RPMI7951 (cell line): ENCODE measurements at places on chromosomes 11 and 22. TPM values are rescaled to one million over a fixed set of nuclear protein-coding genes. Genes with fewer than 3 reads are reported as not detected.

DNA sequence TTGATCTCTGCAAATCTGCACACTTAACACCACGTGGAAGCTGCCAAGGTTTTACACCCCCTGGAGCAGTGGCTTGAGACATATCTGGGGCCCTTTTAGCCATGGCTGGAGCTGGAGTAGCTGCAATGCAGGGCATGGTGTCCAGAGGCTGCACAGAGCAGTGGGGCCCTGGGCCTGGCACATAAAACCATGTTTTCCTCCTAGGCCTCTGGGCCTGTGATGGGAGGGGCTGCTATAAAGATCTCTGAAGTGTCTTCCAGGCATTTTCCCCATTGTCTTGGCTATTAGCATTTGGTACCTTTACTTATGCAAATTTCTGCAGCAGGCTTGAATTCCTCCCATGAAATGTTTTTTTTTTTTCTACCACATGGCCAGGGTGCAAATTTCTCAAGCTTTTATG lies 33.2 kb downstream of the CALCA start:
- DNase-seq: no peak

DNA sequence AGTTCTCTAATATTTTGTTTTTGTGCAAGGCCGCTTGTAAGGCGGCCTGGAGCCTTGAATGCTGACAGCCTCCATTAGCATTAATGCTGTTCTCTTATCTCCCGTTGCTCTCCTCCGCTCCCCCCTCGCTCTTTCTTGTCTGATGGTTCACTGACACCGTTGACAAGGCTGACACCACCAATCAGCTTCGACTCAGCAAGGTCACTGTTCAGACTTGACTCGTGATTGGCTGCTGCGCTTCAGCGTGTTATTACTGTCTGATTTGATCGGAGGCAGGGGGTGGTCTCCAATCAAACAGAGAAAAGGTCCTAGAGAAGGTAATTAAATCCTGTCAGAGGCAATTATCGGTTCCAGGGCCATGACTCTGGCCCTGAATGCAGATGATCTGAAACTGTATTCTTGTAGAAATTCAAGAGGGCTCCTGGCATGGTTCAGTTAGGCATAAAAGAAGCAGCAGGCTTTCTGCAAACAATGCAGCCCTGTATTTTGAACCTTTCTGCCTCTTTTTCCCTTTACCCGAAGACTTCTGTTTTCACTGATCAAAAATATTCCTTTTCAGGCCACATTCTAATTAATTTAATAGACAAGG lies 49.3 kb upstream of the MPPED2 start:
- no peak for DNase-seq

GRCh38 chr11:43788421-43788820 lies 92.2 kb upstream of the ALKBH3 start:
- DNase-seq: no peak

DNA sequence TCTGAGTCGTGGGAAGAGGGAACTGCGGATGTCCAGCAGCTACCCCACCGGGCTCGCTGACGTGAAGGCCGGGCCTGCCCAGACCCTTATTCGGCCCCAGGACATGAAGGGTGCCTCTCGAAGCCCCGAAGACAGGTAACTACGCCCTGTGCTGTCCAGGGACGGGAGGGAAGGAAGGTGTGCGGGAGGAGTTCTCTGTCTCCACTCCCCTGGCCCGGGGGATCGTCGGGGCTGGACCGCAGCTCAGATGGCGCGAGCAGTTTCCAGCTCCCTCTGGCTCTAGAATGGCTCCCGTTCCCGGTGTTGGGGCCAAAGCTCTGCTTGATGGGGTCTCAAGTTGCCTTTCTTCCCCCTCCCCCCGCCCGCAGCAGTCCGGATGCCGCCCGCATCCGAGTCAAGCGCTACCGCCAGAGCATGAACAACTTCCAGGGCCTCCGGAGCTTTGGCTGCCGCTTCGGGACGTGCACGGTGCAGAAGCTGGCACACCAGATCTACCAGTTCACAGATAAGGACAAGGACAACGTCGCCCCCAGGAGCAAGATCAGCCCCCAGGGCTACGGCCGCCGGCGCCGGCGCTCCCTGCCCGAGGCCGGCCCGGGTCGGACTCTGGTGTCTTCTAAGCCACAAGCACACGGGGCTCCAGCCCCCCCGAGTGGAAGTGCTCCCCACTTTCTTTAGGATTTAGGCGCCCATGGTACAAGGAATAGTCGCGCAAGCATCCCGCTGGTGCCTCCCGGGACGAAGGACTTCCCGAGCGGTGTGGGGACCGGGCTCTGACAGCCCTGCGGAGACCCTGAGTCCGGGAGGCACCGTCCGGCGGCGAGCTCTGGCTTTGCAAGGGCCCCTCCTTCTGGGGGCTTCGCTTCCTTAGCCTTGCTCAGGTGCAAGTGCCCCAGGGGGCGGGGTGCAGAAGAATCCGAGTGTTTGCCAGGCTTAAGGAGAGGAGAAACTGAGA lies 1.4 kb downstream of the ADM start:
- DNase-seq: no peak

- DNase-seq: no peak
Measured at GRCh38 chr11:16921019-16921418, 93.2 kb downstream of the PLEKHA7 start.

- DNase-seq: no peak
Measured at GRCh38 chr22:29798801-29799200, 31.6 kb downstream of the UQCR10 start.

GRCh38 chr11:133506023-133506422 lies 26.3 kb downstream of the OPCML start:
- no peak for DNase-seq

Gene PATE4
- not detected in 2 replicates for total RNA-seq

- peak; percentile 91 for DNase-seq
Measured at GRCh38 chr11:78698612-78699011, 123.9 kb upstream of the NARS2 start.

- no peak for DNase-seq
Measured at GRCh38 chr22:45067731-45068130, 57.9 kb upstream of the PHF21B start.

Gene WBP2NL
- 0.12 and 0.39 TPM in 2 replicates for total RNA-seq

Gene APOBEC3B
- total RNA-seq: 19.6 and 20.9 TPM in 2 replicates

DNA sequence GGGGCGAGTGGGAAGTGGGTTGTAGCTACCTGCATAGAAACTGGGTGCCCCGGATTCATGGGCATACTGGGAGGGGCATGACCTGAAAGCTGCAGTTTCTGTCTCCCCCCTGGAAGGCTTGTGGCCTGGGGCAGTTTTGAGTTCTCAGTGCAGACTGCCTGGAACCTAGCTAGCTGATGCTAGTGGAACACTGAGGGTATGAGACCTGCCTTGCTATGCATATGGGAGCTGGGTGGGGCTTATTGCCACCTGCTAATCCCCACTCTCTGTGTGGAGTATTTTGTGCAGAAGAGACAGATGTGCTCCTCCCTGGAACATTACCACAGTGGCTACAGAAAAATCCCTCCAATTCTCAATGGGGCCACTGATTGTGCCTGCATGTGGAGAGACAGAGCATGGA lies 11.7 kb upstream of the OR56B4 start:
- no peak for DNase-seq

- no peak for DNase-seq
Measured at GRCh38 chr11:67413266-67413849, 2.1 kb upstream of the CARNS1 start.

DNA sequence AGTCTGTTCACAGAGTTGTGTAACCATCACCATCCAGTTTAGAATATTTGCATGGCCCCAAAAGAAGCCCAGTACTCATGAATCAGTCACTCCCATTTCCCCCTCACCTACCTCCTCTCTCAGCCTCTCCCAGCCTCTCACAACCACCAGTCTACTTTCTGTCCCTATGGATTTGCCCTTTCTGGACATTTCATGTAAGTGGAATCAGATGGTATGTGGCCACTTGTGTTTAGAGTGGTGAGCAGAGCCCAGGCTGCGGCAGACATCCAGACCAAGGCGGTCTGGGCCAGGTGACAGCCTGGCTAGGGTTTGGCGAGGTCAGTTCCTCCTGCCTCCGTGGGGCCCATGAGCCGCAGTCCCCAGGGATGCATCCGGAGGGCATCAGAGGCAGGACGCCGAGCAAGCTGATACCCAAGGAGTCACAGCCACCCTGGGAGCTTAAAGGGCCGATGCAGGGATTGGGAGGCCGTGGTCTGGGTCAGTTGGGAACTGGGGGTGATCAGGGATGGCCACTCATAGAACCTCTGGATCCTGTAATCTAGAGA lies 53.3 kb upstream of the CLDN5 start:
- DNase-seq: peak; percentile 1

- no peak for DNase-seq
Measured at GRCh38 chr11:104991994-104992393, 23.6 kb upstream of the CASP4 start.

DNA sequence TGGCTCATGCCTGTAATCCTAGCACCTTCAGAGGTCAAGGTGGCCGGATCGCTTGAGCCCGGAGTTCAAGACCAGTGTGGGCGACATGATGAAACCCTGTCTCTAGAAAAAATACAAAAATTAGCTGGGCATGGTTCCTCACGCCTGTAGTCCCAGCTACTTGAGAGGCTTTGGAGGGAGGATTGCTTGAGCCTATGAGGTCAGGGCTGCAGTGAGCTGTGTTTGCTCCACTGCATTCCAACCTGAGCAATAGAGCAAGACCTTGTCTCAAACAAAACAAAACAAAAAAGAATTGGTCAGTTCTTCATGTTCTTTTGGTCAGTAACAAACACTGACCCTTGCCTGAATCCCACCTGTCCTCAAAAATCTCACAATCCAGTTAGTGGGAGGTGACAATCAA lies 36.7 kb upstream of the VSTM5 start:
- DNase-seq: no peak

GRCh38 chr22:43969989-43970755 lies 14.9 kb downstream of the SAMM50 start:
- no peak for DNase-seq

Gene OR4D5
- total RNA-seq: not detected in 2 replicates

DNA sequence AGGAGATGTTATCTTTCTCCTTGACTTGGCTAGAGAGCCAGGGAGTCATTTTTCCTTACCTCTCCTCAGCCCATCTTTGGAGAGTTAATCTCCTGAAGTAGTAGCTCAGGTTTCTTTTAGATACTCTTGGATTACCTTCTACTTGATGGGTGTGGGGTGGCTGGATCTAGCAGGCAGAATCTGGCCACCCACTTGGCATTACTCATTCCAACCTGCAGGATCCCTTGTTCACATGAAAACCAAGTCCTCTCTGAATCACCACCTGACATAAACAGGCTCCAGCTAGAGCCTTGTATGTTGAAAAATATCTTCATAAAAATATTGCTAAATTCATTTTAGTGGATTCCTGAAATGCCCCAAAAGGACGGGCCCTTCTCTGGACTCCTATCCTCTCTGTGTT lies 250.6 kb upstream of the PLET1 start:
- DNase-seq: no peak

DNA sequence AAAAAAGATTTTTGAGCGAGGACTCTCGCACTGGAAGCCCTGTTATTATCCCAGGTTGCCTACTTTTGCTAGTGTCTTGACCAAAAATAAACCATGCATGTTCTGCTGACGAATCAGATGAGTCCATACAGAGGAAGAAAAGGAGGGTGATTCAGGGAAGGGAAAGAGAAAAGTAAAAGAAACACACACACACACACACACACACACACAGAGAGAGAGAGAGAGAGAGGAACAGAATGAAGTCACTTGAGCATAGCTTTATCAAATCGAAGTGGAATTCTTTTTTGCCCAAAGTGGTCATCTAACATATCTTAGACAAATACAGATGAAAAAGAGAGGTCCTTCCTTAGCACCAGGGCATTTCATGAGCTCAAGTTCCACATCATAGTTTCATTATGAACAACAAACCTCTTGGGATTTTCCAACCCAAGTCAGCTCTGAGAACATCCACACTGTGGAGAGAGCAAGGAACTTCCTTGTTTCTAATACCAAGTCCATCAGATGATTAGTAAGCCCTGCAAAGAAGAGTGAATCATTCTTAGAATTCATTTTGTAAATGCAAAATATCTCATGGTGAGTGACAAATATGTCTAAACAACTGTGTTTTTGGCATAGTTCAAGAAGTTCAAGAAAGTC lies 7.7 kb upstream of the MMP12 start:
- DNase-seq: no peak

- no peak for DNase-seq
Measured at GRCh38 chr11:103811870-103812455, 224.5 kb upstream of the DDI1 start.

GRCh38 chr22:48278620-48279460 lies 1516.4 kb downstream of the TBC1D22A start:
- DNase-seq: no peak

Gene CNTF
- 1.8 and 3.0 TPM in 2 replicates for total RNA-seq

Gene MOV10L1
- total RNA-seq: 0.29 TPM in 1 of 2 replicates, not detected in the other

DNA sequence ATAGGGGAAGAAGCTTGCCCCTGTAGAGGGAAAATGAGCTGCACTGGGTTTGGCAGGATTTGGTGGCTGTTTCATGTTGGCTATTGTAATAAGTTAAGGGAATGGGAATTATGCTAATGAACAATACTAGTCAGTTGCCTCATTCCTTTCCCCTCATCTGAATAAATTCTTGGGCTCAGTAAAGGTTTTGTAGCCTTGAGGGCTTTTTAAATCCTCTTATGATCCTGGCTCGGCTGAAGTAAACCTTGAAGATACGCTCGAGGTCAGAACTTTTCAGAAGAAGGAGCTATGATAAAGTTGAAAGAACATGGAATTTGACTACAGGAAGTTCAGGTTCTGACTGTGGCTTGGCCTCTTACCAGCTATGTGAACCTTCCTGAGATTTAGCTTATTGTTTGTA lies 448.7 kb downstream of the RAB38 start:
- no peak for DNase-seq

- peak; percentile 92 for DNase-seq
Measured at GRCh38 chr11:20112291-20113148, 47.8 kb downstream of the DBX1 start.

DNA sequence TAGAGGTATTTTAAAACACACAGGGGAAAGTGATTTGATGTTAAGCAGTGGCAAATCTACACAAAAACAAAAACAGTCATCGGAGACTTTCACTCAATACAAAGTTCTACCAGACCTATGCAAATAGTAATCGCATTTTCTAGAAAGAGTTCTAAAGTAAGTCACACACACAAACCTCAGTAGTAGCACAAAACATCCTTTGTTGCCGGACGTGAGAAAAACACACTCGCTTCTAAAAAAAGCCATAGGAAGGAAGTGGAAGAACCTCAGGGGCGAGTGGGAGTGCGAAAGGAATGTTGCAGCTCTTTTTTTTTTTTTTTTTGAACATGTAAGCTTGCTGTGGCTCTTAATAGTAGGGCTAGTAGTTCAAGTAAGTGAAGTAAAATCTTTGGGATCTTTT lies 88.9 kb downstream of the MAML2 start:
- DNase-seq: peak; percentile 92

Gene OR10A2
- total RNA-seq: not detected in 2 replicates

GRCh38 chr11:3022300-3022967 lies 30.3 kb upstream of the NAP1L4 start:
- DNase-seq: peak; percentile 25

Gene GGT5
- total RNA-seq: under 0.01 TPM in 1 of 2 replicates, not detected in the other

DNA sequence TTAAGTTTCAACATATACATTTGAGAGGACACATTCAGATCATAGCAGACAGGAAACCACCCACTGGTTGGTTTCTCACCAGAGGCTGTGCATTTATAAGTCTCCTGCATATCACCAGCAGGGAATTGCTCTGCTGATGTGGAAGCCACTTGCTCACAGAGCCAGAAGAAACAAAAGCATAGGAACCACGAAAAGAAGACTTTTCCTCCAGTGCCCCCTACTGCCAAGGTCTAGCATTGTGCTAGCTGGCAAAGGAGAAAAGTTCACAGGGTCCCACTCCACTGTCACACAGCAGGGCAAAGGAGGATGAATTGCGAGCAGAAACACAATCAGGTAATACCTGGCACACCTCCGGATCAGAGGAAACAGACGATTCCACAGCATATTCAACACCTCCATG lies 28.9 kb upstream of the ISX start:
- peak; percentile 19 for DNase-seq
